Stimulated activated CD4-positive, alpha-beta T cell treated with anti-CD3 and anti-CD28 coated beads, Interleukin-1b, Interleukin-23, amount 100 ng/mL, for 4 hours (primary cell): ENCODE measurements at places on chromosomes 16 and 17.

DNA sequence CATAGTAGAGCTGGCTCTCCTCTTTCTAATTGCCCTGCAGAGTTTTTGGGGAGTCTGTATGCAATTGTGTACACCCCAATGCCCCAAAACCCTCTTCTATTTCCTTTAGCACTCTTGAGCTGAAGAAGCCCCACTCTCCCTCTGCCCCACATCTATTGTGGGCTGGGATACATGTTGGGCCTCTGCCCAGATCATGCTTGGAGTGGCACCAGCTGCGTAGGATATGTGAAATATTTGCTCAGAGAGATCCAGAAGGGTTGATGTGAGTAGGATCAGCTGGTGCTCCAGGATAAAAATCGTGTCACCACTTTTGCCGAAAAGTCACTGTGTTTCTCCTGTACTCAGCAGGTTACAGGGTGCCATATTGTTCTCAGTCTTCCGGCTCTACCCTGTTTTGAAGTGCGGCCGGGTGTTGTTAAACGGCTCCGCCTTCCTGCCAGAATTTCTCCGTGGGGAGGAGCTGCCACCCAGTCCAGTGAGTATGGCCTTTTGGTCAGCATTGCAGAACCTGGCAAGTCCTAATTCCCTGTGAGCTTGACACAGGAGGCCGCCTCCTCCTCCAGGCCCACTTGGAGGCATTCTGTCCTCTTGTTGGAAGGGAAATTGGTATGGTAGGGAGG lies 664.5 kb downstream of the WWOX start:
- no peak for DNase-seq

DNA sequence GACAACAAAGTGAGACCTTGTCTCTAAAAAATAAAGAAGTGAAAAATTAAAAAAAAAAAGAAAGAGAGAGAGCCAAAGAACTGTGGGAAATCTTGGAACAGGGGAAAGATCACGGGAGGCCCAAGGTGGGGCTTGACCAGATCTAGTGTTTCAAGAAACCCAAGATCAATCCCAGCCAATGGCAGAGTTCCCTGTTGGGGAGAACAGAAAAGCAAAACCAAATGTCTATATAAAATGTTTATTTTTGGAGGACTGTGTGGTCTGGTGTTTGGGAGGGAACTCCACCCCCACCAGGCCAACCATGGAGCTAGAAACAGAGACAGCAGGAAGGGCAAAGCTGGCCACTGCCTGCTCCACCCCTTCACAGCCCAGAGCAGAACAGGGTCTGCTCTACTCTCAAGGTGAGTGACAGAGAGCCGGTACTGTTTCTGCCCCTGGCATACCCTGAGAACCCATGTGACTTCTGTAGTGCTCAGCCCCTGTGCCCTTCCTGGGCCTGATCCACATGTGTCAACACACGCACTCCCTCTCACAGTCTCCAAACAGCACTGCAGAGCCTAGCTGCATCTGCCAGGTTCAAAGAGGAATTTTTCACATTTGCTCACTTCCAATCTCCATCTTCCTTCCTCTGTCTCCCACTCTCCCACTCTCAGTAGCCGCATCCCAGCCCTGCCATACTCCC lies 3.7 kb downstream of the TMEM101 start:
- DNase-seq: no peak

- no peak for DNase-seq
Observed at GRCh38 chr17:51682115-51682514, 421.8 kb downstream of the UTP18 start.

- no peak for DNase-seq
Observed at GRCh38 chr16:11183035-11183812, 72.8 kb downstream of the SOCS1 start.

DNA sequence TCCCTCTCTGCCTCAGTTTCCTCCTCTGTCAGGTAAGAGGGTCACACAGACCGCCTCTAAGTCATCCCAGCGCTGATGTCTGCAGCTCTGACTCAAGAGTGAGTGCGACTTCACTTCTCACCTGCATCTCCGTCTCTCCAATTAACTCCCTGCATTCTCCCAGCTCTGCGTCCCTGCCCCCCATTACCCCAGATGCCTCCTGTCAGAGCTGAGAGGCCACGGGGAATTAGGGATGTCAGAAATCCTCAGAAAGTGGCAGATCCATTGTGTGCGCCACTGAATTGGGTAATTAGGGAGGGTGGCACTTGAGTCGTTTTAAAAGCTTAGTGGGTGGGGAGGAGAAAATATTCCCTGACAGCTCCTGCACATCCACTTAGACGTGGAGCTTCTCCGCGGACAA lies 885.4 kb upstream of the EEF2KMT start:
- no peak for DNase-seq

DNA sequence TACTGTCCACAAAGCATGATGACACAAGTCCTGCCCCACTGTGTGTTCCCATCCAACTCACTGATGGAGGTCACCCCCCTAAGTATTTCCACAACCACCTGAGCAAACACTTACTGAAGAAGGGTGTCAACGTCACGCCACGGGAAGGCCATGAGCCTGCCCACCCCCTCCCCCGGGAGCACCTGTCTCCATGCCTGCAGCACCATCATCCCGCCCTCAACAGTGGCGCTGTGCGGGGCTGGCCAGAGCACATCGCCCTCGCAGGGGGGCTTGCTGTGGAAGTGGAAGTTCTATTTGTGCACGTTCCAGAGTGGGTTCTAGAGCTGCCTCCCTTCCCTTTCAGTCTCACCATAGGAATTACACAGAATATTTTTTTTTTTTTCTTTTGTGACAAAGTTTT lies 4.3 kb upstream of the MBTPS1 start:
- no peak for DNase-seq

GRCh38 chr16:14007450-14007849 lies 63.7 kb upstream of the MRTFB start:
- DNase-seq: no peak

- no peak for DNase-seq
Observed at GRCh38 chr16:24908716-24909115, 63.0 kb downstream of the SLC5A11 start.

DNA sequence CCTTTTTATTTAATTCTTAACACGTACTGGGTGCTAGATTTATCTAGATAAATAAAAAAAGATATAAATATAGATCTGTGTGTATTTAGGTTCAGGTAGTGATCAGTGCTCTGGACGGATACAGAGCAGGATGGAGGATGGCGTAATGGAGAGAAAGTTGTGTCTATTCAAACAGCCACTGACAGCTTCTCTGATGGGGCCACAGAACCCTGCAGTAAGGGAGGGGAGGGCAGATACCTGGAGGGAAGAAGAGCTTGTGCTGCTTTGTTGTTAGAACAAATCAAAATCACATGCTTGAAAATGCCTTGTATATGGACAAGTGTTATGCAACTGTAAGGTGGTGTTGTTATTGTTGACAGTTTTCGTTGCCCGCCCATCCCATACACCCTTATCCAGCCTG lies 170.2 kb downstream of the UTP18 start:
- DNase-seq: no peak

GRCh38 chr16:873889-874288 lies 73.4 kb upstream of the GNG13 start:
- DNase-seq: no peak

GRCh38 chr17:54971147-54971546 lies 2.6 kb downstream of the STXBP4 start:
- DNase-seq: no peak

DNA sequence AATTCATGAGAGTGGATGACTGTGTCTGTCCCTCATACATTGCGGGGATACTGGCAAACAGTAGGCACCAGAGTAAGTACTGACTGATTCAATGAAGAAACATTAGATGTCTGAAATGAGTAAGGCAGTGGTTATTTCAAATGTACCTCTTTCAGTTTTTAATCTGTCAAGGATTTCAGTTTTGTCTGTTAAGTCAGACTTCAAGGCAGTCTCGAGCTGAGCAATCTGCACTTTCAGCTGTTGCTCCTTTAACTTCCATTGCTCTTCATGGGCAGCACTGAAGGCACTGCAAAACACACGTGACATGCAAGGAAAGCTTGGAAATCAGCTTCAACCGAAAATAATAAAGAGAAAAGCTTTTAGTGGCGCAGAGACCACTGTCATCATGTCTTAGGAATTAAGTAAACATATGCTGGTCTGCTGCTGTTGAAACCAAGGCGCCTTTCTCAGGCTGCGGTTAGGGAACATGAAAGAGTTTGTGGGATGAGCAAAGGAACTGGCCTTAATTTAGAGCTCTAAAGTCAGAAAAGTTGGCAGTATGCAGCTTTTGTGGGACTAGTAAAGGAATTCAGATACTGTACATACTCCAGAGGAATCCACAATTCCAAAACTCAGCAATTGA lies 38.8 kb downstream of the RPGRIP1L start:
- DNase-seq: no peak

- no peak for DNase-seq
Observed at GRCh38 chr16:74699666-74700065, 996 bp downstream of the MLKL start.

GRCh38 chr16:69501956-69502745 lies 63.6 kb upstream of the NFAT5 start:
- DNase-seq: no peak

DNA sequence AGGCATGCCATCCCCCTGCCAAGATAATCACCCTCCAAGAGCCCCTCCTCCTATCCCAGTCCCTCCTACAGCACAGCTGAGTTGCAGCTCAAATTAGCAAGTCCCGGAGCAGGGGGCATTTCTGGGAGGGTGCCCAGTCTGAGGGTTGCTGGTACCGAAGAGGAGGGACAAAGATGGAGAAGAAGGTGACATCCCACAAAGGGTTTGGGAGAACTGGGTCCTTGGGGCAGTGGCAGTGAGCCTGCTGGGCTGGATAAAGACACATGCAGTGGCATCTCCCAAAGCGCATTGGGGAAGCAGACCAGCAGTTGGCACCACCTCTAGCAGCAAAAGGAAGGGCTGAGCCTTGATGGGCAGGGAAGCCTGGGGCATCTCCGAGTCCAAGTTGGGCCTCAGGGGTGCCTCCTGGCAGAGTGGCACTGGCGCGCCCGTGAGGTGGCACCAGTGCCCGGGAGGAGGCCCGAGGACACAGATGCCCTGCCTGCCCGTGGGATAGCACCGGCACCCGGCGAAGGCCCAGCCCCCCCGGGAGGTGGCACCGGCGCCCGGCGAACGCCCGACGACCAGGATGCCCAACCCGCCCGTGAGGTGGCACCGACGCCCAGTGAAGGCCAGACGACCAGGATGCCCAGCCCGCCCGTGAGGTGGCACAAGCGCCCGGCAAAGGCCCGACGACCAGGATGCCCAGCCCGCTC lies 622 bp downstream of the TOM1L2 start:
- DNase-seq: no peak

DNA sequence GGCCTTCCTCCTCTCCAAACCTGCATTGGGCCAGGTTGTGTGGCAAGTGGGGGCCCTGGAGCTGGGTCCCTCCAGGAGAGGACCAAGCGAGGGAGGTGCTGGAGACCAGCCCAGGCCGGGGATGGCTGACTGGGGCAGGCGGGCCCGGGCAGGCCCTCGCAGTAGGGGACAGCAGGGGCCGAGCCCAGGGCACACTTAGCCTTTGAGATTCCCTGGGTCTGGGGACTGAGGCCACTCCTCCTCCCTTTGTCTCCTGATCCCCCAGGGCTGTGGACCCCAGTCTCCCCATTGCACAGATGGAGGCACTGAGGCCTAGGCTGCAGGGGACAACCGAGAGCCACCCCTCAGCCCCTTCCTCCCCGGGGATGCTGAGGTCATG lies 5.2 kb downstream of the FOXJ1 start:
- DNase-seq: no peak

DNA sequence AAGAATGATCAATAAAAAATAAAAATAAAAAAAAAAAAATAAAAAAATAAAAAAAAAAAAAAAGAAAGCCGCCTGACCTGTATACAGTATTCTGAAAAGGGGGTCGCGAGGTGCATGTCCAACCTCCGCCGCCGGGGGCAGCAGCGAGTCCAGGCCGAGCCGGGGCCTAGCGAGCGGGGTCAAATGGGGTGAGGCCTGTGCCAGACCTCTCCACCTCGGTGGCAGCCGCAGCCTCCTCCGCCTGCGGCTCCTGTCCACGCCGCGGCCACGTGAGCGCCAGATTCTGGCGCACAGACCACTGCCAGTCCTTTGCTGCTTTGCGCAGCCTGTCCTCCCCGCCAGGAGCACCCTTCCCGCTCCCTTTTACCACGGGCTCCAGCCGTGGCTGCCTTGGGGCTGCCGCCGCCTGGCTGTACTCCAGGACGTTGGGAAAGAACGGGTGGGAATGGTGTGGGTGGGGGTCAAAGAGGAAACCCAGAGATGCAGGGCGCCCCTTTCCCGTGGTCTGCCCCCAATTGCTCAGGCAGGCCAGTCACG lies 2.4 kb upstream of the BCKDK start:
- peak; percentile 71 for DNase-seq

- DNase-seq: no peak
Observed at GRCh38 chr17:69455040-69455439, 40.5 kb downstream of the MAP2K6 start.

DNA sequence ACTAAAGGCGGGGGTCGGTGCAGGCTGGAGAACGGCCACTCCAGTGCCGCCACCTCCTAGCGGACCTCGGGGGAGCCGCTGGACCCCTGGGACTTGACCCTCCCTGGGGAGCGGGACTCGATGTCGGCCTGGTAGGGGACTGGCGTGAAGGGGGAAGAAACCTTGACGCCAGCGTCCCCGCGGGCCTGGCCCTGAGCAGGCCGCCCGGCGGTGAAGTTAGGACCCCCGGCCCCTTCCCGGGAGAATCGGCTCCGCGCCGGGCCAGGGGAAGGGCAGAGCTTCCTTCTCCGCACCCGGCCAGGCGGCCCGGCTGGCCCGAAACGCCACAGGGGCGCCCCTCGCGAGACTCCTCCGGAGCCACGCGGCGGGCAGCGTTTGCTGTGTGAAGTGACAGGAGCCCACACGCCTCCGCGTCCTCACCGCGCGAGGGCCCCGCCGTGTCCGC lies 389 bp downstream of the DUS1L start:
- DNase-seq: no peak

GRCh38 chr17:2125013-2125535 lies 70.2 kb downstream of the HIC1 start:
- DNase-seq: no peak

GRCh38 chr16:29825145-29826044 lies 5.1 kb downstream of the MVP start:
- no peak for DNase-seq

DNA sequence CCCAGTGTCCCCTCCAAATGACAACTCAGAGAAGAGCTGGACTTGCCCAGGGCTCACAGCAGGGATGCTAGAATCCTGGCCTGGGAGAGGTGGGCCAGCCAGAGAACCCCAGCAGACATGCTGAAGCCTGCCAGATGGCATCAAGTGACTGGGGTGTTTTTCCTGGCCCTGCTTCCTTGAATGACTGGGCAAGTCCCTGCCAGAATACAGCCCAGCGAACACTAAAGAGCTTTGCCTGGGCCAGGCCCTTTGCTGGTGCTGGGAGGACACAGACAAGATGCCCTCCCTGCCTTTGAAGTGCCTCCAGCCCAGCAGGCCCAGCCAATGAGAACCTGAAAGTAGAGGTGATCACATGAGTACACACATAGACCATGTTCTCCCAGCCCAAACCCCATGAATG lies 11.5 kb downstream of the ZNF319 start:
- DNase-seq: no peak
